Gastrocnemius medialis (tissue), 4 donors: ENCODE measurements at places on chromosomes 12 and 14. TPM values are rescaled to one million over a fixed set of nuclear protein-coding genes. Genes with fewer than 3 reads are reported as not detected.

The MAP1LC3B2 gene
- total RNA-seq, result 0.68 TPM

The CMA1 gene
- not detected for total RNA-seq

The ANKRD33 gene
- total RNA-seq, result not detected

The ARHGAP9 gene
- total RNA-seq, result 4.7 TPM

The TEAD4 gene
- 201 TPM for total RNA-seq

The SLC35F4 gene
- not detected for total RNA-seq

DNA sequence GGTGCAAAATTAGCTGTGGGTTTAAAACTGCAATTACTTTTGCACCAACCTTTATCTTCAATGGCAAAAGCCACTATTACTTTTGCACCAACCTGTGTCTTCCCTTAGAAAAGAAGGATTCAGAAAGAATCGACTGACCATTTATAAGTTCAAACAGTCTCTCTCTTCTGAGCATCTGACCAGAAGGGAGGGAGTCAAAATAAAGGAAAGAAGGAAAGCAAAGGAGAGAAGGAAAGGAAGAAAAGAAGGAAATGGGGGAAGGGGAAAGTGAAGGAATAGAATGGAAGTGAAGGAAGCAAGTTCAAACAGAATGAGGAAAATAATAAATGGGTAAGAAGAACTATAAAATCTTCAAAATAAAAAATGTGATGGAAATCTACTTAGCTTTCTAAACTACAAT, 57.8 kb downstream of the KDM5A start:
- H3K27ac ChIP-seq, result no peak overlapping the region
- H3K27me3 ChIP-seq, result no peaks in the 10 kb centered on the region
- DNase-seq, result no peak
- H3K4me1 ChIP-seq, result peaks cover 3% of the 10 kb centered on the region
- peaks cover 3% of the 10 kb centered on the region for H3K36me3 ChIP-seq
- H3K4me3 ChIP-seq, result no peak overlapping the region

DNA sequence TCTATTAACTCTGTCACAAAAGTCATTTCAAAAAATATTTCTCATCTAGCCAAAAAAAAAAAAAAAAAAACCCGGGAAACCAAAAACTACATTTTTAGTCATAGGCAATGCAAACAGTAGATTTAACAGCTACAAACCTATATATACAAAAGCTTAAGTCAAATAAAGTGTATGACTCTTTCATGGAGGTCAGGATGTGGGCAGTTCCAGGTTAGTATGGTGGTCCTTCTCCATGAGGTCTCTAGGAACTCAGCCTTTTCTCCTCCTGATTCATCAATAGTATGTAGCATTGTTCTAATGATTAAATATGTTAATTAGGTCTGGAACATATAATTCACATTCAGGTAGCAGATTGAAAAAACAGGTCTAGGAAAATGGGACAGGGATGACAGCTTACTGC, 586.5 kb downstream of the SLC16A7 start:
- H3K4me1 ChIP-seq, result no peaks in the 10 kb centered on the region
- no peak overlapping the region for H3K4me3 ChIP-seq
- H3K36me3 ChIP-seq, result no peaks in the 10 kb centered on the region
- H3K27ac ChIP-seq, result no peak overlapping the region

GRCh38 chr12:29589851-29590250, 92.4 kb upstream of the OVCH1 start:
- no peak for DNase-seq
- H3K4me3 ChIP-seq, result no peak overlapping the region
- H3K4me1 ChIP-seq, result peaks cover 14% of the 10 kb centered on the region
- H3K27ac ChIP-seq, result no peak overlapping the region
- no peaks in the 10 kb centered on the region for H3K27me3 ChIP-seq
- H3K36me3 ChIP-seq, result no peaks in the 10 kb centered on the region
